Left cardiac atrium (tissue), 4 donors: ENCODE measurements at places on chromosomes 3 and 15. TPM values are rescaled to one million over a fixed set of nuclear protein-coding genes. Genes with fewer than 3 reads are reported as not detected.

The FAM107A gene
- total RNA-seq, result 50.0 TPM

The PYGO1 gene
- 4.5 TPM for total RNA-seq

The TMEM41A gene
- total RNA-seq, result 9.5 TPM

The ADAMTSL3 gene
- 25.8 TPM for total RNA-seq

The CD86 gene
- total RNA-seq, result 8.7 TPM

The TMEM212 gene
- not detected for total RNA-seq

The DPPA2 gene
- total RNA-seq, result not detected

The MBNL1 gene
- total RNA-seq, result 154 TPM

The SERPINI1 gene
- 4.1 TPM for total RNA-seq

The RYR3 gene
- total RNA-seq, result 0.15 TPM

The ESYT3 gene
- total RNA-seq, result 0.91 TPM

The LTK gene
- 0.68 TPM for total RNA-seq

The GOLGA6L1 gene
- total RNA-seq, result not detected

The MYZAP gene
- total RNA-seq, result 429 TPM

The ZPLD1 gene
- total RNA-seq, result 0.34 TPM
